ENCODE measurements at places on chromosomes 7 and 10.

- DNase-seq: no peak
These were observed 196.0 kb downstream of the KCNMA1 start for GRCh38 chr10:77441353-77442166.

GRCh38 chr7:139575338-139575680, 51.8 kb downstream of the CLEC2L start:
- DNase-seq: no peak

DNA sequence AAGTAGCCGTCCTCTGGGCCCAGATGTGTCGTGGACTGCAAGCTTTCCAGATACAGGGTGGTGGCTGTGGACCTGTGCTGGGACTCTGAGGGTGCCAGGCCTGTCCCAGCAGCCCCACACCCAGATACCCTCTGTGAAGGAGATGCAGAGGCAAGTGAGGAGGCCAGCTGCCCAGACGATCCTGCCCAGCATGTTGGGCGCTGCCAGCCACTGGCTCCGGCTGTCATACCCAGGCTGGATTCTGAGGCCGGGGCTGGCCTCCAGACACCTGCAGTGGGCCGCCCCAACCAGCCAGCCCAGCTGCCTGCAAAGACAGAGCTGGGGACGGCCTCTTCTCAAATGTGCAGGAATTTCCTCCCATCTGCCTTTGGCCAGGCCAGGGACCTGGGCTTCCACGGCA, 39.1 kb upstream of the EBF3 start:
- no peak for DNase-seq

- peak; percentile 52 for DNase-seq
These were observed 125.1 kb downstream of the CDK14 start for GRCh38 chr7:90720984-90721760.

- DNase-seq: no peak
These were observed 118.8 kb upstream of the UNC5B start for GRCh38 chr10:71093531-71093930.

DNA sequence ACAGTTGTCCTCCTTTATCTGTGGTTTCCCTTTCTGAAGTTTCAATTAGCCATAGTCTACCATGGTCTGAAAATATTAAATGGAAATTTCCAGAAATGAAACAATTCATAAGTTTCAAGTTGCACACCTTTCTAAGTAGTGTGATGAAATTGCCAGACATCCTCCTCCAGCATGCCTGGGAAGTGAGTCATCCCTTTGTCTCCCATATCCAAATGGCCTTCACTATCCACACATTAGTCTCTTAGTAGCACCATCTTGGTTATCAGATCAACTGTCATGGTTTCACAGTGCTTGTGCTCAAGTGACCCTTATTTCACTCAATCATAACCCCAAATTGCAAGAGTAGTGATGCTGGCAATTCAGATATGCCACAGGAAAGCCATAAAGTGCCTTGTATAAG, 83.4 kb upstream of the PPP1R9A start:
- no peak for DNase-seq

GRCh38 chr10:86188326-86188725, 178.3 kb downstream of the GRID1 start:
- DNase-seq: no peak

GRCh38 chr10:121732656-121733445, 134.6 kb upstream of the FGFR2 start:
- DNase-seq: no peak

GRCh38 chr10:27620430-27621397, 116.6 kb downstream of the RAB18 start:
- peak; percentile 87 for DNase-seq

GRCh38 chr7:117119192-117119924, 166.1 kb downstream of the ST7 start:
- DNase-seq: peak; percentile 69

GRCh38 chr7:7188091-7188490, 5.7 kb downstream of the C1GALT1 start:
- DNase-seq: no peak

DNA sequence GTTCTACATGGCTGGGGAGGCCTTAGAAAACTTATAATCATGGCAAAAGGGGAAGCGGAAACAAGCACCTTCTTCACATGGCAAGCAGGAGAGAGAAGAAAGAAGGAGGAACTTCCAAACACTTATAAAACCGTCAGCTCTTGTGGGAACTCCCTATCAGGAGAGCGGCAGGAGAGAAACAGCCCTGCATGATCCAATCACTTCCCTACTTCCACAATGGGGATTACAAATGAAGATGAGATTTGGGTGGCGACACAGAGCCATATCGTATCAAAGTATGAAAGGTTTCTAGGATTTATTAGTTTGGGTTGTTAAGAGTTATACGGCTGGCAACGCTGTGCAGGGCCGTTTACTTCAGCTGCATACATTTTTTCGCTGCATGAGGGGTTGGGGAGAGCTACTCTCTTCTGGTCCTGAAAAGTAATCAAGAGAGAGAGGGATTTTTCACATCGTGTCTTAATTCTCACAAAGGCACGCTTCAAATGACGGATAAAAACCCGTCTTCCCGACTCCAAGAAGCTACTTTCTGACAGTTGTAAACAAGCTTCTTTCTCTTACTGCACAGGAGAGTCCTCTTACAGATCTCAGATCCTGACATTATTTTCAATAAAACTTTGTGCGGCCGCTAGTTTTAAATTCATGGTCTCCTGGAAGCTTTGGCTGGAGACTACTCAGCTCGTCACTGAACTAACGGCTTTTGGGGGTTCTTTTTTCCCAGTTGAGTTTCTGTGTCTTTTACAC, 751 bp upstream of the GTPBP10 start:
- DNase-seq: peak; percentile 33

- DNase-seq: no peak
These were observed 135.5 kb downstream of the TMEM26 start for GRCh38 chr10:61317706-61318105.

GRCh38 chr10:27646194-27646593, 99.4 kb downstream of the MKX start:
- DNase-seq: peak; percentile 73

DNA sequence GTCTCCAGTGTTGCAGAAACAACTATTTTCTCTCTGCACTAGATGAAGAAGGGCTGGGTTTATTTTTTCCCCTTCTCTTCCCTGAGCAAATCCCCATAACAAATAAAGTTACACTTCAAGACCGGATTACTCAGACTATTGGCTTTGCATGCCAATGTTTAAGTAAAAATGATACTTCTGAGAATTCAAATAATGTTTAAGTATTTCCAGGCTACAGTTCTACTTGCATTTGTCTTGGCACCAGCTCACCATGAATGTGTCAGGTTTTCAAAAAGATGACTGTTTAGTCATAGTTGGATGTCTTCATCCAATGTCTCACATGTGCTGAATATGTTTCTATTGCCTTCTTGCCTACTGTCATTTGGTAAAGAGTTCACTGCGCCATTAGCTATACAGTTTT, 912.6 kb downstream of the GATA3 start:
- DNase-seq: no peak

DNA sequence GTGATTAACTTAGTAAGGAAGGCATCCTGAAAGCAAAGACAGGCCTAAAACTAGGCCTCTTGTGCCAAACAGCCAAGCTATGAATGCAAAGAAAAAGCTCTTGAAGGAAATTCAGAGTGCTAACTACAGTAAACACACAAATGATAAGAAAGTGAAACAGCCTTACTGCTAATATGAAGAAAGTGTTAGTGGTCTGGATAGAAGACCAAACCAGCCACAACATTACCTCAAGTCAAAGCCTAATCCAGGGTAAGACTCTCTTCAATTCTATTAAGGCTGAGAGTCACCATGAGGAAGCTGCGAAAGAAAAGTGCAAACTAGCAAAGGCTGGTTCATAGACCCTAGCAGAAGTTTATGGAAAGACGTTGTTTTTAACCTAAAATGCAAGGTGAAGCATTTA, 66.0 kb downstream of the IPMK start:
- no peak for DNase-seq

GRCh38 chr7:3518546-3518945, 217.5 kb downstream of the SDK1 start:
- no peak for DNase-seq

GRCh38 chr10:91796331-91797047, 1.7 kb upstream of the TNKS2 start:
- no peak for DNase-seq

DNA sequence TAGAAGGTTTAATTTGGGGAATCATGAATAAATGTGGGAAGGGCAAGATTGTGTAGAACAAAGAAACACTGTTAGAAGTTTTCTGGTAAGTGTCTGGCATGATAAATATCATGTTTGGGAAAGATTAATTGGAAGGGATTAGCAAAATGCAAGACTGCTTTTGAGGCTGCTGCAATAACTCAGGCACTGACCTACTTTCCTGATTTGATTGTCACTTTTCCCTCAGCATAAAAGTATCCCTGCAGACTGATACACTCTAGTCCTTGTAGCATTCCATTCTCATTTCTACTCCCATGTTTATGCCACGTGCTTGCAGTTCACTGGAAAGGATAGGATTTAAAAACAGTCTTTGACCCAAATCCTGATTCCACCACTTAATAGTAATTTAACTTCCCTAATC, 303.3 kb upstream of the SEMA3A start:
- no peak for DNase-seq

GRCh38 chr7:95899919-95900513, 127.7 kb downstream of the DYNC1I1 start:
- DNase-seq: no peak

DNA sequence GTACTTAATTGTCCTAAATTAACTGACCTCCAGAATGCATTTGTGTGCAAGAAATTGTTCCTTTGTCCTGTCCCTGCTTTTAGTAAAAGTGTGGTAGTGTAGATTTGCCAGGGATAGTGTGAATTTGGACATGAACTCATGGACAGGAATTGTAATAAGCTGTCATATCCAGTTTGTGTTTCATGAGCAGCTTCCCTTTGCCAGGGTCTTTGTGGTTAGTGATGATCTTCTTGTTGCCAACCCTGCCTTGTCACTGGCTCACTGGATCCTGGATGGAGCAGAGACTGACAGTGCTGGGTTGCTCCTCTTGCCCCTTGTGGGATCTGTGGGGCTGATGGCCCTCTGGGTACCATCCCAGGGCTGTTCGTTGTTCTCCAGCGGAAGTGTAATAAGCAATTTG, 110.1 kb downstream of the CCNY start:
- DNase-seq: no peak

- no peak for DNase-seq
These were observed 80.7 kb downstream of the CUX1 start for GRCh38 chr7:101898106-101898505.

- DNase-seq: peak; percentile 55
These were observed at the start of gene CNNM1 for GRCh38 chr10:99329304-99329553. Gene CNNM1, plus strand, starts transcription at chr10:99329356. Its CDS starts 32 bp downstream, at chr10:99329388.

GRCh38 chr7:20484356-20484755, 131.1 kb upstream of the ABCB5 start:
- DNase-seq: no peak

GRCh38 chr7:92632791-92633190, 42.6 kb upstream of the FAM133B start:
- no peak for DNase-seq

GRCh38 chr10:58027426-58027825, 240.3 kb downstream of the IPMK start:
- no peak for DNase-seq

DNA sequence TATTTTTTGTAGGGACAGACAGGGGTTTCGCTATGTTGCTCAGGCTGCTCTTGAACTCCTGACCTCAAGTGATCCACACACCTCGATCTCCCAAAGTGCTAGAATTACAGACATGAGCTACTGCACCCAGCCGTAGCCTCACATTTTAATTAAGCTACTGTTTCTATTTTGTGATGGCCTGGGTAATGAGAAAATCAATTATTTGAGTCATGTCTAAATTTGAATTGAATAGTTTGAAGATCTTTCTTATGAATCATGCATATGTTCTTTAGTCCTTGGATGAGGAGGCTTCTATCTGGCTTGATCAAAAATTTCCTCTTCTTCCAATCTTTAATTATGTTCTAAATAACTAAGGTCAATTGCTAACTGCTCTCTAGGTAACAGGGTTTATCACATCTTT, 175.0 kb downstream of the REEP3 start:
- no peak for DNase-seq

DNA sequence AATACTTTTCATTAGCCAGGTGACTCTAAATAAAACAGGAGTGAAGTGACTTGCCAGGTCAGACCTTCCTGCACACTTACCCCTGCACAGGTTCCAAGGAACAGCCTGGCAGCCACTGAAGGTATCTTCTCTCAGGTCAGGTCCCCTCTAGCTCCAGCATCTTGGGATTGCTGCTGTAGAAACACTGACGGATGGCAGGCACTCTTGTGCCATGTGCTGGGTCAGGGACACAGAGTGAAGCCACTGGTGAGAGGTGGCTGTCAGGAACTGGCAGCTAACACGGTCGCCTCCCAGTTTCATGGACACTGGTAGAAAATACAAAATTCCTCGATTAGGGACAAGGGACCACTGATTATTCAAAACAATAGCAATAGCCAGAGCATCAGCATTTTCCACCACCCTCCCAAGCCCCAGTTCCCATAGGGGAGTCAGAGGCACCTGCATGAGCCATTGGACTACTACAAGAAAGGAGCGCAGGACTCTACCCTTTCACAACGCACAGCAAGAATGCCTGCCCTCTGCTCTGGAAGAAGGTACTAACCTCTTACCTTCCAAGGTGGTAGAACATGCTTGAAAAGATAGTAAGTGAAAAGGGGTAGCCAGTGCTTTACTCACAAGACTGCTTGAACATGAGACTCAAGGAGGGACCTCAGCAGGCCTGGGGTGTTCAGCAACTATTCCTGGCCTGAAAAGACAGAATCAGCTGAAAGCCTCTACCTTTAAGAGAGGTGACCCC, 5.1 kb upstream of the MYO1G start:
- no peak for DNase-seq

- no peak for DNase-seq
These were observed 35.4 kb upstream of the FAM133B start for GRCh38 chr7:92625617-92626016.

DNA sequence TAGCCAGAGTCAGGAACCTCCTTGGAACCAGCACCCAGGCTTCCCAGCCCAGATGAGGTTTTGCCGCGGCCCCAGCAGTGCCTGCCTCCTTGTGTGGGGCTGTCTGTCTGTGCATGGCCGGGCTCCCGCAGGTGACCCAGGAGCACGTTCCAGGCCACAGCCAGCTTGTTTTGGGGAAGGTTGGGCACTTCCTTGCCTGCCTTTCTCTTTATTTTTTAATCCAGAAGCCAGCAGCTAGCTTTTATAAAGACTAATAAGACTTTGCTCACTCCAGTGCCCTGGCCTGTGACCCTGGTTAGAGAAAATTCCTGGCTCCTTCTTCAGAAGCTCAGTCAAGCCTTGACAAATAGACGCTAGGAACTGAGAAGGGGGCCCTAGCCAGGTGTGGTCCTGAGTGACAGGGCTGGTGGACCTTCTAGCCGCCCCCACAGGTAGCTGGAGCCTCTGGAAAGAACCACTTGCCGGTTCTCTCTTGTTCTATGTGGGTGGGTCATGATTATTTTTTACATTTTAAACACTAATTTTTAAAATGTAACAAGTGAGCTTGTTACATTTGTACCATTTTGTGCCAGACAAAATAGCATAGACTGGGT, 837 bp downstream of the SLC29A3 start:
- DNase-seq: no peak

DNA sequence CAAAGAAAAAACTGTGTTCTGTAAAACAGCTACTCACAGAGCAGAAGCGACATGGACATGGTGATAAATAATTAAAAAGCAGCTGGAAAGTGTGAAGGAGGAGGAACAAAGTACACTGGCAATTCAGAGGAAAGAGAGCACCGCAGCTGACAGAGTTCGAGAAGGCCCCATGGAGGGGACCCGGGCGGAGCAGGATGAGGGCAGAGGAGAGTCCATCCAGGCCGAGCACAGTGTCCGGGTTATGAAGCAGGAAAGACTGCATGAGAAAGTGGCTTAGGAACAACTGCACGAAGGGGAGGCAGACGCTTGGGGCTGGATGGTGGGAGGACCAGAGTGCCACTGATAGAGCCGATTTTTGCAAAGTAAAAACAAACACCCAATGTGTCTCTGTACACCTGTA, 185.5 kb downstream of the ZMYND11 start:
- DNase-seq: no peak

GRCh38 chr7:96729820-96730219, 20.2 kb upstream of the SEM1 start:
- DNase-seq: no peak

Measured in HFFc6 (cell line).